ENCODE measurements at places on chromosomes 7 and 10. TPM values are rescaled to one million over a fixed set of nuclear protein-coding genes. Genes with fewer than 3 reads are reported as not detected.

The KLF14 gene
- total RNA-seq: not detected

The RASA4 gene
- 52.0 TPM for total RNA-seq

The LLCFC1 gene
- not detected for total RNA-seq

The FZD8 gene
- total RNA-seq: 9.4 TPM

The MSMB gene
- 15.8 TPM for total RNA-seq

The SLC26A3 gene
- 856 TPM for total RNA-seq

The NT5C3A gene
- 45.6 TPM for total RNA-seq

The WNT8B gene
- not detected for total RNA-seq

The PYROXD2 gene
- total RNA-seq: 23.1 TPM

The FAM200A gene
- 7.3 TPM for total RNA-seq

The LRRD1 gene
- total RNA-seq: not detected

The CALHM1 gene
- total RNA-seq: not detected

The FAM25A gene
- not detected for total RNA-seq

The EN2 gene
- not detected for total RNA-seq

The TDRD1 gene
- 2.0 TPM for total RNA-seq

The MET gene
- total RNA-seq: 59.4 TPM

The SFTPA1 gene
- total RNA-seq: 7.0 TPM

The FAM241B gene
- total RNA-seq: 4.0 TPM

The ITIH5 gene
- total RNA-seq: 42.0 TPM

The MYOF gene
- 99.3 TPM for total RNA-seq

The CHST3 gene
- total RNA-seq: 10.3 TPM

The EXOSC1 gene
- total RNA-seq: 33.8 TPM

The BRAF gene
- total RNA-seq: 33.7 TPM

The PGAM2 gene
- total RNA-seq: 12.9 TPM

The MRLN gene
- not detected for total RNA-seq

The HOXA10 gene
- total RNA-seq: 0.12 TPM

The DLG5 gene
- 52.6 TPM for total RNA-seq

The IDI2 gene
- not detected for total RNA-seq

The LEP gene
- not detected for total RNA-seq

The KIF5B gene
- 149 TPM for total RNA-seq

The ARMS2 gene
- not detected for total RNA-seq

The TMEM236 gene
- total RNA-seq: 0.46 TPM

The GIMAP6 gene
- 20.5 TPM for total RNA-seq

The TLX1 gene
- total RNA-seq: not detected

The USP6NL gene
- 14.6 TPM for total RNA-seq

The CDK14 gene
- 70.3 TPM for total RNA-seq

The ZMIZ2 gene
- total RNA-seq: 109 TPM

The CPA2 gene
- 3.3 TPM for total RNA-seq

The ELN gene
- total RNA-seq: 70.3 TPM

The CCDC6 gene
- total RNA-seq: 57.6 TPM

The DOCK4 gene
- 26.1 TPM for total RNA-seq

The PHYH gene
- 71.2 TPM for total RNA-seq

The OPN4 gene
- not detected for total RNA-seq

The AKR1B15 gene
- 43.2 TPM for total RNA-seq

The CPA4 gene
- total RNA-seq: 0.43 TPM
